ENCODE measurements at places on chromosomes 7 and 10.

DNA sequence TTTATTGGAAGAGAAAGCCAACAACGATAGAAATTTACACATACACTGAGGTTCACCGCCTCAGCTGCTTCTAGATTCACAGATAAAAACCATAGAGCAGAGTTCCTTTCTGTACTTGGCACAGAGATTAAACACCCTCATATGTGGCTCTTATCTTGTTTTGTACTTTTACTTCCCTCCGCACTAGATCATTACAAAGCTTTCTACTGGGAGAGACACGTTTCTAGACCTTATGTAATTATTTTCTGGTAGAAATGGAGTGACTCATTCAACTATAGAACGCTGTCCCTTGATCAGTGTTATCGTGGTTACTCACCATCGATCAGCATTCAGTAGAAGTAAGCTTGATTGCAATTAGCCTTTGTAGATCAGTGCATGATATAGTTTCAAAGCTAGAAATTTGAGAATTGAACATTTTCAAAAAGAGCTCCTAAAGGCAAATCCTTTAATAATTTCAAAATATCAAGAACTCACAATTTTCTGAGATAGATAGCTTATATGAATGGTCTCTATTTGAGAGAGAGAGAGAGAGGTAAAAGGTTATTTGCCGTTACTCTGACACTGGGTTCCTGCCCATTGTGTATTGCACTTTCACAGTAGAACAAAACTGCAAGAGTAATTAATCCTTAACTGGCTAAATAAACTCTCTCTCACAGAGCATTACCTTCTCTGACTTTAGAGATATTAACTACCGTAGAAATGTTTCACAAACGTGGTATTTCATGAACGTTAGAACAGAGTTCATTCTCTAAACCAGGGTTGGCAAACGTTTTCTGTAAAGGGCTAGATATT, 26.1 kb upstream of the DNAJC1 start:
- no peak for DNase-seq

DNA sequence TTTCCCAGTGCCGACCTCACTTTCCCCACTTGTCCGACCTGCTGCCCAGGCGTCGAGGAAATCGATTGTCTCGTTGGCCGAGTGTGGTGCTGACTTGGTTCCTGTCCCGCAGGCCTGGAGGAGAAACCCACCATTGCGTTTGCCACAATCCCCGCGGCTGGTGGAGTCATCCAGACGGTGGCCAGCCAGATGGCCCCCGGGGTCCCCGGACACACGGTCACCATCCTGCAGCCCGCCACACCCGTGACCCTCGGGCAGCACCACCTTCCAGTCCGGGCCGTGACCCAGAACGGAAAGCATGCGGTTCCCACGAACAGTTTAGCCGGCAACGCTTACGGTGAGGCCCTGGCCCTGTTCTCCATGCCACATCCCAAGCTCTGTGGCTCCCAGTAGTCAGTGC, 14.5 kb upstream of the AP5Z1 start:
- DNase-seq = no peak

GRCh38 chr7:130279286-130279685, 12.6 kb downstream of the CPA2 start:
- DNase-seq = no peak

DNA sequence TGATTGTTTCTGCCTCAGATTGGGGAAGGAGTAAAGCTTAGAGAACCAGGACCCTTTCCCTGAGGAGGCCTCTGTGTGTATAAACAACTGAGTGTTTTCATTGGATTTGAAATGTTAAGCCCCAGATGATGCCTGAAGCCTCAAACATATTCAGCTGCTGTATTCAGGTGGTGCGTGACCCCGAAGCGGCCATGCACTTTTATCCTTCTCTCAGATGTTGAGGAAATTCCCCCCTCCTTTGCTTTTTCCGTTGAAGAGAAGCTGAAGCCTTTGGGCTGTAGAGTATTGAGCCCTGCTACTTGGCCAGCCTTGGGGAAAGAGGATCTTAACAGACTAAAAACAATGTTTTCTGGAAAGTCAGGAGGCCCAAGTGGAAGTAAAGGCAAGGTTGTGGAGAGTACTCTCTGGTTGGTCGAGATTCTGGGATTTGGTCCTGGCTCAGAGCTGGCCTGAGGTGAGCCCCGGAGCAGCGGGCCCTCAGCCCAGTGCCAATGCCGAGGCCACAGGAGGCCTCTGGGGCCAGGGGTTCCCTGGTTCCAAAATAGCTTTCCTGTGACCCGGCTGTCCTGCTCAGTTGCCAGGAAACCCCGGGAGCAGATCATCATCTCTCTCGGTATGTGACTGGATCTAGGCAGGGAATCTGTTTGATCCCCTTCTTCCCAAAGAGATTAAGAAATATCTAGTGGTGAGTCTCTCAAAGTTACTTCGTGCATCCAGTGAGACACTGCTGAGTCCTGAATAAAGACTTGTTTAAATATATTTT, 22.5 kb downstream of the FKBP6 start:
- no peak for DNase-seq

DNA sequence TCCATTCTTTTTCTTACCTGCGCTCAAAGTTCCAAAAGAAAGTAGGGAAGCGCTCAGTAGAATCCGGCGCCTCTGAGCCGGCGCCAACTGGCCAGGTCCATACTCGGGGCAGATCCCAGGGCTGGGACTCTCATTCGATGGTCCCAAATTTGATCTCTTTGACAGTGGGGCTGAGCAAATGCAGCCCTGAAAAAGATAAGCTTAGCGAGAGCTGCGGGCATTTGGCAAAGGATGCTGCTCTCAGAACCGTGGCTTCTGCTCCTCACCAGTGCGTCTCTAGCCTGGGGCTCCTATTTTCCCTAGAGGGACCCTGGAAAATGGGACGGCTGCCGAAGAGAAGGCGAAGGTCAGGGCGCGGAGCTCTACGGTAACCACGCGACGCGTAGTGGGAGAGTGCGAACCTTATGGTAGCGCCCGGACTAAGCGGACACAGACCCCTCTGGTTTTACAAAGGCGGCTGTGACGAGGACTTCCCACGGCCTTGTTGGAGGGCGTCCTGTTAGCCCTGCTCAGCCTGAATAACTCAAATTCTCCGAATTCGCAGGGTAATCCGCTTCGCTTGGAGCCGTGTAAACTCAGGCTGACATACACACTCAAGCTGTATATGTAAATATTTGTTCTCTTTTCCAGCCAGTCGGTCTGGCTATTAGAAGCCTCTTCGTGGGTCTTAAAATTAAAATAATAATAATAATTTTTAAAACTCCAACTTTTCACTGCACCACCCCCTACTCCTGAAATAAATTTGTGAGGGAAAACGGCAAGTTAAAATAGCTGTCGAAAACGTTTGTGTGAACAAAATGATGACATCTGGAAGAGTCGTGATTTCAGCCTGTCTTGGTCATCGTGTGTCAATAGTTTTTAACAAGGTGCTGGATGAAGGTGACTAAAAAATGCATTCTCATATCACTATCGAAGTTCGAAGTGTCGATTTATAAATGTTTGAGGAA, 869 bp upstream of the TBX20 start:
- no peak for DNase-seq

DNA sequence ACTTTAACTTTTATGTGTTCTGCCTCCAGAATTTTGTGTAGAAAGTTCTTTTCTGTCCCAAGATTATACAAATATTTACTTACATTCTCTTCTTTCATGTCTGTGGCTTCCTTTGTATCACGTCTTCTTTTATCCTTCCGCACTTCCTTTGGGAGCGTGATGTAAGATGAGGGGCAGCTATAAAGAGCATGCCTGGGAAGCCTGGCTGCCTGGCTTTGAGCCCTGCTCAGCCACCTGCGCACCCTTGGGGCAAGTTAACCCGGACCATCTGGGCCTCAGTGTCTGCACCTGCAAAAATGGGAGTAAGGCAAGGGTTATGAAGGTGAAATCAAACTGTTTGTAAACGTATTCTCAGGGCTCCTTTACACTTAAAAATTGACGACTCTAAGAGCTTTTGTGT, 25.2 kb downstream of the PALD1 start:
- DNase-seq = no peak

DNA sequence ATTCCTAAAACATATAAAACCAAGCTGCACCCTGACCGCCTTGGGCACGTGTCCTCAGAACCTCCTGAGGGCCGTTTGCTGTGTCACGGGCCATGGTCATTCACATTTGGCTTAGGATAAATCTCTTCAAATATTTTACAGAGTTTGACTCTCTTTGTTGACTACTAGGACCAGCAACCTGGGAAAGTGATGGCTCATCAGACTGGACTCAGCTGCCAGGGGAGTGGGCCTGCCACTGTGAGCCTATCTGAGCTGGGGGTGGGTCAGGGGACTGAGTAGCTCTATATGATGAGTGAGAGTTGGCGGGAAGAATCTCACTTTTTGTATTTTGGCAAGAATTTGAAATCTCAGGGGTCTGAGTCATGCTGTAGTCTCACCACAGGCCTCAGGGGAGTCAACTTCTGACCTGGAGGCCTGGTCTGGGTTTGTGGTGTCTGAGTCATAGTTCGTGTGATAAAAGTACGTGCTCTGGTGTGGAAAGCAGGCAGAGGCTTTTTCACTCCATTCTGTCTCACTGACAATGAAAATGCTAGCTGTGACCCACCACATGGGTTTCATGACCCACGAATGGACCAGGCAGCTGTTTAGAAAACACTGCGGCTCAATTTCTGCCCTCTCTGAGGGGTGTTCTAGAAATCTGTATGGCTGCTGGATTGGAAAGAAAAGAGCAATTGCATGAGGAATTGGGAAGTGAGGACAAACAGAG, 4.2 kb upstream of the UPP1 start:
- peak; percentile 74 for DNase-seq

DNA sequence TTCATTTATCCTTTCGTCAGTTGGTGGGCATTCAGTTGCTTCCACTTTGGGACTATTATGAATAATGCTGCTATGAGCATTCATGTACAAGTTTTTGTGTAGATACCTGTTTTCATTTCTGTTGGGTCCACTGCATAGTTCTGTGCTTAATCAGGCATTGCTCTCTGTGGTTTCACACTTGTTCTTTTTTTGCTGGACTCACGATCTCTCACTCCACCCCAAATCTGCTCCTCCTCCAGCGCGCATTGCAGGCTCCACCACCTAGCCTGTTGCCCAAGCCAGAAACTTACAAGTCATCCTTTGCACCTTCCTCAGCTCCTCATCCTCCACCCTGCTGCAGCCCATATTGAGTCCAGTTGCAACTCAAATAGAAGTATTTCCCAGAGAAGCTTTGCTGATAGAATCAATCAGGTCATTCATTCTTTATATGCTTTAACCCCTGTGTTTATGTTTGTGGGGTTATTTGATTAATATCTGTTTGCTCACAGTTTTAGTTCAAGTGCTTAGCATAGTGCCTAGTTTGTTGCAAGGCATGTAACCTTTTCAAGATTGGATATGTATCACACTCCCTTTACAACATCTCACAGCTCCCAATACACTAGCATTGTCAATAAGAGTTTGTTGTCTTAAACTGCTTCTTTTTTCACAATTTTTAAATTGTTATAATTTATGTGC, 16.6 kb upstream of the AFAP1L2 start:
- no peak for DNase-seq

DNA sequence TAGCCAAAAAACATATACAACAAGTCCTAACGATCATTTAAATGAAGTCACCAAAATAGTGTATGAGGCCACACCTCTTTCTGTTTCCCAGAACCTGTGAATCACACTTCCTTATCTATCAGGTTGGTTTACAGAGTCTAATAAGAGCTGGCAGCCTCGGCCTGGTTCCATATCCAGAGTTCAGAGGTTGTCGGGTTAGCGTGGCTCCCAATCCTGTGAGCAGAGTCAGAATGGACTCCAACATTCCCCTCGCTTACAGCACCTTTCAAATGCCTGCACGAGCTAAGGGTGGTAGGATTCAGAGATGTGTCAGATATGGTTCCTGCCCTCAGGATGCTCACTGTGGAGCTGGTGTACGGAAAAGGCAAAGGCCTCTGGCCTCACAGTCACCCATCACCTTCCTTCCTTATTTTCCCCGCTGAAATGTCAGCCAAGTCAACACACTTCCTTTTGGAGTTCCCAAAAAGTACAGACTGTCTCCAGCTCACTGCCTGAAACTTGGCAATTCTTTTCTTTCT, 6.0 kb downstream of the IL15RA start:
- DNase-seq = peak; percentile 13

- no peak for DNase-seq
These were observed 30.5 kb downstream of the RCC1L start for GRCh38 chr7:75042831-75043703.

- peak; percentile 87 for DNase-seq
These were observed 65.3 kb downstream of the CARD11 start for GRCh38 chr7:2978408-2978807.

GRCh38 chr7:43905209-43905946, 1.0 kb downstream of the URGCP start:
- no peak for DNase-seq

- no peak for DNase-seq
These were observed 121.1 kb upstream of the ZEB1 start for GRCh38 chr10:31197886-31198285.

DNA sequence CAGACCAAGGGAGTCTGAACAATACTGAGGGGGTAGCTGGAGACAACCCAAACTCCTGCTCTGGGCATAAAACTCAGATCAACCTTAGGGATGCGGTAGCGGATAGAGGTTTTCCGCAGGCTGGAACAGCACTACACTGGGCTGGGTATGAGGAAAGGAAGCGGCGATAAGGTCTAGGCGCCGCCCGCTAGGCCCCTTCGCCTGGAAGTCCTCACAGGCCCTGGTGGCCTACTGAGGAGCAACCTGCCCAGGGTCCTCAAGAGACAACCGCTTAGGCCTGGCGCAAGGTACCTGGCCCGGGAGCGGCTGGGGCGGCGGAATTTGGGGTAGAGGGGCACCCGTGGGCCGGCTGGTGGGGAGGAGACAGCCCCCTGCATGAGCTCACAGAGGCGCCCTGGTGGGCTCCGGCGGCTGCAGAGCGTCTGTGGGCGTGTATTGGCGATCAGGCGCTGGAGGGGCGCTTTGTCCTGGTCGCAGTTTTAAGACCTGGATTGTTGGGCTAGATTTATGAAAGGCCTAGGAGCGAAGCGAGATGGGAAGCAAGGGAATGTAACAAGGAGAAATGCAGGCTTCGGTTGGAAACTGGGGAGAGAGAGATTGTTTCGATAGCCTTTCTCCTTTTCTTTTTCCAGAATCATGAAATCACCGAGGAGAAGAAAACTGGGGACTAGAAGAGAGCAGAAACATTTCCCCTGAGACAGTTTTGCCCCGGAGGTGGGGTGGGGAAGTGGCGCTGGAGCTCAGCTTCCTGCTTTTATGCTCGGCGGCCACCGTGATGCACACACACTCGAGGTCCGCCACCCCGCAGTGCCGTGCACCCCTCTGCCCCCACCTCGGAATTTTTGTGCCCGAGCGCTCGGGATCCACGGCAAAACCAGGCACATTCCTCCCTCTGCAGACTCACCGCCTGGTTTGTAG, 2.4 kb upstream of the NKX2-3 start:
- DNase-seq = no peak

DNA sequence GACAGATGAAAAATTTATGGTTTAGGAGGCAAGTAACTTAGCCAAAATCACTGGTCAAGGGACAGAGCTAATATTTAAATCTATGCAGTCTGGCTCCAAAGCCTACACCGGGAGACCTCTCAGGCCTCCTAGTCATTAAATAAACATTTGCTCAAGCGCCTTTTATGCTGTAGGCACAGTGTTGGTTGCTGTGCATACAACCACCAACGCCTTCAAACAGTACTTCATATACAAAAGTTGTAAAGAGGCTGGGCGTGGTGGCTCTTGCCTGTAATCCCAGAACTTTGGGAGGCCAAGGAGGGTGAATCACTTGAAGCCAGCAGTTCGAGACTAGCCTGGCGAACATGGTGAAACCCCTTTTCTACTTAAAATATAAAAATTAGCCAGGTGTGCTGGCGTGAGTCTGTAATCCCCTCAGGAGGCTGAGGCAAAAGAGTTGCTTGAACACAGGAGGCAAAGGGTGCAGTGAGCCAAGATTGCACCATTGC, 159.8 kb downstream of the MAGI2 start:
- no peak for DNase-seq

- no peak for DNase-seq
These were observed 38.2 kb downstream of the NCAPG2 start for GRCh38 chr7:158666401-158666800.
